Activated naive CD4-positive, alpha-beta T cell treated with anti-CD3 and anti-CD28 coated beads, Interleukin-2, amount 50 U/mL, for 72 hours (primary cell): ENCODE measurements at places on chromosomes 1 and 21.

DNA sequence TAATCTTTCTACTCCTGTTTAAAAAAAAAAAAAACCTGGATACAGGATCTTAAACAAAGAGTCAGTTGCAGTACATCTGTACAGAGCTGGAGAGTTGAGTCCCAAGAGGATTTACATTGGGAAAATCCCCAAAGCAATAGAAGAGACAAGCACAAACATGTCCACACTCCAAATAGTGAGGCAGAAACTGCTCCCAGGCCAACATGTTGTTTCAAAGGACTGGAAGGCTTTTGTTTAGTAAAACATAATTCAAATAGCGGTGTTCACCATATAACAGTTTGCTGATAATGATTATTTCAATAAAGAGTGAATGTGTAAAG is 425.4 kb downstream of the ADGRL2 start:
- no peak for DNase-seq

DNA sequence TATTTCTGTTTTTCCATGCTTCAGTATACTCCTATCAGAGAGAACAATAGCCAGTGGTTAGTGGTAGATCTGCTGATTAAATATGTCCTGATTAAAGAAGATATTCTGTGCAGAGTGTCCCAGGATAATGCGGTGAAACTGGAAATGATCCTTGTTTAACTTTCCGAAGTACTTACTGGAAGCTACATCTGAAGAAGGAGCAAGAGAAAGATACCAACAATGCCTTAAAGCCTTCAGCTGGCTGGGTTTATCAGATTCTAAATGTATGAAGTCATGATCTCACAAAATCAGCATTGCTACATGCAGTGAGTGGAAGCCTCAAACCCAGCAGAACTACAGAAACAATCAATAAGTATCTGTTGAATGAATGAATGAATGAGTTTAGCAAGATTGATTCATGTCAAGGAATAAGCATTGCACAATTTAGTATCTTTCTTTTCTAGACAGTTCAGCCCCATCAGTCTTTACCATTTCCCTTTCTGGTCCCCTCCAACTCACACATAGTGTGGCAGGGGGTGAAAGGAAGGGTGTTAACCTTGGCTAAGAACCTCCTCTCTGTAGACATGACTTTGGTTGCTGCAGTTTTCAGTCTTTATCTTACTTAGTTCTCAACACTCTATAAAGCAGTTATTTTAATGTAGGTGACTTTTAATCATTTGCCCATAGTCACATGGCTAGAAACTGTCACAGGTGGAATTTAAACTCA is 24.7 kb upstream of the DNASE2B start:
- no peak for DNase-seq

- DNase-seq, result no peak
Observed at GRCh38 chr1:70945251-70945650, 102.4 kb downstream of the PTGER3 start.

- DNase-seq, result no peak
Observed at GRCh38 chr1:207219979-207220889, 101.2 kb upstream of the CD55 start.

- no peak for DNase-seq
Observed at GRCh38 chr1:109719337-109719837, 7.3 kb downstream of the GSTM5 start.

- no peak for DNase-seq
Observed at GRCh38 chr1:156865865-156866248, 5.2 kb downstream of the NTRK1 start.

GRCh38 chr1:22639286-22639685 is 2.9 kb downstream of the C1QA start:
- no peak for DNase-seq

DNA sequence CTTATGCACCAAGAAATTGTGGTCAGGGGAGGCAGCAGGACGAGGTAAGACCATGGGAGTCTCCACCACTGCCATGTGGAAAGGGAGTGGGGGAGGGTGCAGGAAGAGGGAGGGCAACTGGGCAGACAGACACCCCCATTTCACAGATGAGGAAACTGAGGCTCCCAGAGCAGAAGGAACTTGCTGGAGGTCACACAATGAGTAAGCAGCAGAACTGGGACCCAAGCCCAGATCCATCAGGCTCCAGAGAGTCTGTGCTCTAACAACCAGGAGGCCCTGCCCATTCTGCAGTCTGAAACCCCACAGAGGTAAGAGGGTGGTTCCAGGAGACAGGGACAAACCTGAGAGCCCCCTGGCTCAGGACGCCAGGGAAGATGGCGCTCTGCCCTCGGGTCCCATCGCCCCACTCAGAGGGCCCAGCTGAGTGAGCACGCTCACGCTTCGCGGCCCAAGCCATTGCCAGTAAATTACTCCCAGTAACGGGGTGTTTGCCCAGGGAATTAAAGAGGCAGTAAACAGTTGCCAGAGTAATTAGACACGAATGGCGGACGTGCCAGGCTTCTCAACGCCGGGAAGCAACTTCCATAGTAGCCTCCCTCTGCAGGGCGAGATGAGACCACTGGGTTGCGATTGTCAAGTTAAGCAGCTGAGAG is 59.2 kb downstream of the MATN1 start:
- DNase-seq, result no peak

DNA sequence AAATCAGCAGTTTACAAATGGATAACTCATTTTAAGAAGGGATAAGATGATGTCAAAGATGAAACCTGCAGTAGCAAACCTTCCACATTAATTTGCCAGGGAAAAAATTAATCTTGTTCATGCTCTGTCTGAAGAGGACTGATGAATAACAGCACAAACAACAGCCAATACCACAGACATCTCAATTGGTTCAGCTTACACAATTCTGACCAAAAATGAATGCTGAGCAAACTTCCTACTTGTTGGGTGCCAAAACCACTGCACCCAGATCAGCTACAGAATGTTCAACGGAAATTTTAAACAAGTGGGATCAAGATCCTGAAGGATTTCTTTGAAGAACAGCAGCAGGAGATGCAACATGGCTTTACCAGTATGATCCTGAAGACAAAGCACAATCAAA is 98.3 kb downstream of the COQ8A start:
- DNase-seq, result no peak

DNA sequence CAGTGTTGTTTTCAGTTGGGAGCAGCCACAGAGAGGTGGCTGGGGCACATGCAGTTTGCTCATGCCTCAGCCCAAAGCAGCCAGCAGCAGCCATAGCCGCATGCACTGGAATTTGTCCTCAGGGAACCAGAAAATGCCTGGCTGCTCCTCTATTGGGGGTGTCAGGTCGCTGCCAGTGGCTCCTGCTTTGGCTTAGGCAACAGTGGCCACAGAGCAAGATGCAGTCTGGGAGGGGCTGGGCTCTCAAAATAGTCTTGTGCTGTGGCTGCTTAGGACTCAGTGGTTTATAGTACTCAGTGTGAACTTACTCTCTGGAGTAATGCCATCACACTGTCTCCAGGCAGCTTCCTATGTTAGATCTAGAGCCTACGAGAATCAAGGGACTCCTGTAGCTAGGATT is 25.0 kb downstream of the CD55 start:
- no peak for DNase-seq

GRCh38 chr1:183230413-183230812 is 44.3 kb downstream of the LAMC2 start:
- DNase-seq, result no peak

DNA sequence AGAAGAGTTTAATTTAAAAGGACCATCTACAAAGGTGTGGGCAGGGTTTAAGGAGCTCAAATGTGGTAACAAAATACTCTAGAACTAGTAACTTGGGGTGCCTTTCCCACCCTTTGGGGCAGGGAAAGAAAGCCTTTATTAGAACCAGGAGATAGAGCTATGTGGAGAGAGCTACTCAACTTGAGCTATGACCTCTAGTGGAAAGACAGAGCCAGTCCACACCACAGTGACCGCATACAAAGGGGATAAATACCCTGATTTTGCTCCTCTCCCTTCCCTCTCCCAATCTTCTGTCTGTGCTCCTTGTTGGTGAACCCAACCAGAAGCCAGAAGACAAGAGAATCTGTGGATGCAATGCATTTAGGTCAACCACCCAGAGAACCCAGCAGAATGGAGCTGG is 54.4 kb upstream of the JAK1 start:
- DNase-seq, result no peak

- DNase-seq, result no peak
Observed at GRCh38 chr1:8517661-8518489, 200.0 kb downstream of the SLC45A1 start.

DNA sequence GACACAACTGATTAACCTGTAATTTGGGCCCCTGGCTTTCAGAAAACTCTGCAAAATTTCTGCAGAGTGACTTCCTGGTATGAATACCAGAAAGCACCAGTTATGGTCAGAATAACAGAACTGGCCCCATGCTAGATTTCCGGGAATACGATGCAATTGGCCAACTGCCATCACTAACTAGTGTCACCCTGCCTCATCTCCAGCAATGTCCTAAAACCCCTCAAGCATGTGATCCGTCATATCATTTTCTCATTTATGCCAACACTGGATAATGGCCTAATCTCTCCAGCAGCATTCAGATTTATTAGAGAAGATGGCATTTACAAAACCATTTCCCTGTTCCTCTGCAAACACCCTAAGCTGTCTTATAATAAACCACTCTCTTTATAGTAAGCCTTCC is 15.4 kb downstream of the KAZN start:
- no peak for DNase-seq

- DNase-seq, result no peak
Observed at GRCh38 chr1:21754583-21754982, 28.4 kb downstream of the USP48 start.

GRCh38 chr1:244012202-244012601 is 38.9 kb upstream of the ZBTB18 start:
- DNase-seq, result no peak

DNA sequence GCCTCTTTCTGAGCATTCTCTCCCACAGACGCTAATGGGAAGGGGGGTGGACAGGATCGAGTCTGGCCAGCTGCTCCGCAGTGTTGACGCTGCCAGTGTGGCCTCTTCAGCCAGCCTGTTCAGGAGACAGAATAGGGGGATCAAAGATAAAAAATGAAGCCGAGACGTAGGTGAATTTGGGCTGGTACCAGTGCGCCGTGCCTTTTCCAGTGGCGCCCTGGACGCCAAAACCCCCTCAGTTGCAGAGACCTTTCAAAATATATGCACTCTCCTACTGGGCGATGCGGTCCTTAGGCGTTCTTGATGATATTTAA is 1.1 kb downstream of the TTC3 start:
- DNase-seq, result no peak

DNA sequence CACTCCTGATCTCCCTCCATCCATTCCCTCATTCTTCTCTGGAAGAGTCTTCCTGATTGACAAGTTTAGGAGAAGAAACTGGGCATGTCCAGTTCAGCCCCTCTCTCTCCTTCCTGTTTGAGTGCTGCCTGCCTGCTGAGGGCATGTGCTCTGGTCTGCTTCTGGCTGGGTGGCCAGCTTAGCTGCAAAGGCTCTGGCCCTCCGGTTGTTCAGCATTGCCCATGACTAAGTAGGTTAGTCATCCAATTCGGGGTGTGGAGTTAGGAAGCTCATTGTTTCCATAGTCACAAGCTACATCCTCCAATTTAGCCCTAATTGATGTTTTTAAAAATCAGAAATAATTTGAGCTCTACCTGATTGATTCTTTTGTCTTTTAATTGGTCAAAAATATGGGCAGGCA is 25.6 kb upstream of the PLA2G2E start:
- DNase-seq, result no peak

GRCh38 chr1:221284028-221284427 is 404.8 kb downstream of the HLX start:
- no peak for DNase-seq

- DNase-seq, result no peak
Observed at GRCh38 chr1:44112486-44112885, 6.1 kb upstream of the KLF17 start.

DNA sequence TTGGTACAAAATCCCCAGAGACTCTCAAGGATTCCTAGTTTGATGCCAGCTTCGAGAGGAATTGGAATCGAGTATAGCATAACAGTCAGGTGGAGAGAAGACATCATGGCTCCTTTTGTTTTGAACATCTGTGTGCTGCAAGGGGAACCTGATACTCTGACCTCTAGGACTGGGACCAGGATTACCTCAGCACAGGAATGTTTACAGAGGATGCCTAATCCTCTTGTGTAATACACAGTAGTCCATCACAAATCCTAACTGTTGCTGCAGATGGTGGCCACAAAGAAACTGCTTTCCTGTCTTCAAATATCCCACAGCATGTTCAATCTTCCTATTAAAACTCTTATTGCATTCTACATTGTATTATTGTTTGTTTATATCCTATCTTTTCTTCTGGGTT is 111.8 kb upstream of the PRMT6 start:
- DNase-seq, result no peak

DNA sequence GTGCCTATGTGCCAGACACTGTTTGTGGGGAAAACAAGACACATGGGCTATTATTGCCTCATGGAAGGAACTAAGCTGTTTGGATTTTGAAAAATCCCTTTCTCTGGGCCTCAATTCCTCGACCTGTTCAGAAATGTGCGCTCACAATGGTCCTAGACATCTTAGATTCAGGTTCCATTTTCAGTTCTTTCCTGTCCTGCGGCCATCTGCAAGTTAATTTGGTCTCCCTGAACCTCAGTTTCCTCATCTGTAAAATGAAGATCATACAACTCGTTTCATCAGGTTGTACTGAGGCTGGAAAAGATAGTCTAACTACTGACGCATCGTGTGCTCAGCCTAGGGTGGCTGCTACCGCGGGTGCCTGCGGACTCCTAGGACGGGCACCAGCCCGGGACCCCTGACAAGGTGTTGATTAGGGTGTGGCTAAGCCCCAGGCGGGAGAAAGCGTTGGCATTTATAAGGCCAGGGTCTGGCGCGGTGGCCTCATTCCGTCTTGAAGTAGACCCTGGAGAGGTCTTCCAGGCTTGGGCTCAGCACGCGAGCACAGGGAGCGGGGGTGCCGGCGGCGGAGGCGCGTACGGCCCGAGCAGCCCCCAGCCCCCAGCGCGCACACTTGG is 493 bp upstream of the ELOA start:
- DNase-seq, result no peak

GRCh38 chr1:11984576-11984975 is 4.3 kb downstream of the MFN2 start:
- DNase-seq, result no peak

DNA sequence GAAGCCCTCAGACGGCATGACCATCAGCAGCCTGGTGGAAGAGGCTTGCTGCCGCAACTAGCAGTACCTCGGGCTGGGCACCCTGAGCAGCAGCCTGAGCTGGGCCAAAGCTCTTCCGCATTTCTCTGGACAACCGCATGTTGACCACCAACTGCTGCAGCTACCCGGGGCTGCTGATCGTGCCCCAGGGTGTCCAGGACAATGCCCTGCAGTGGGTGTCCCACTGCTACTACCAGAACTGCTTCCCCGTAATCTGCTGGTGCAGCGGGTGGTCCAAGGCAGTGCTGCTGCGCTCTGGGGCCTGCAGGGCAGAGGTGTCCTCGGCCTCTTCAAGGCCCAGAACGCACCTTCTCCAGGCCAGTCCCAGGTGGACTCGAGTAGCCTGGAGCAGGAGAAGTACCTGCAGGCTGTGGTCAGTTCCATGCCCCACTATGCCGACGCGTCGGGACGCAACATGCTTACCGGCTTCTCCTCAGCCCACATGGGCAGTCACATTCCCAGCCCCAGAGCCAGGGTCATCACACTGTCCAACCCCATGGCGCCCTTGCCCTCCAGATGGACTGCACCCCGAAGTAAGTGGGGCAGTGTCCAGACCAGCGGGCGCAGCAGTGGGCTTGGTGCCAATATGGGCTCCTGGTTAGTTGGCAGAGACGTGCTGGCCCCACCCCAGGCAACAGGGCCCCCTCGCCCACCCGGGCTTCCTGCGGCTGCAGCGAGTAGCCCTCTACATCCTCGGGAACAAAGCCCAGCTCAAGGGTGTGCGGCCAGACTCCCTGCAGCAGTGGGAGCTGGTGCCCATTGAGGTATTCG is 19.5 kb upstream of the NPPB start:
- DNase-seq, result no peak

GRCh38 chr1:204983136-204983535 is 59.9 kb upstream of the CNTN2 start:
- no peak for DNase-seq

- no peak for DNase-seq
Observed at GRCh38 chr1:179175011-179175841, 54.3 kb downstream of the ABL2 start.
